ENCODE measurements at places on chromosomes 5 and 9.

DNA sequence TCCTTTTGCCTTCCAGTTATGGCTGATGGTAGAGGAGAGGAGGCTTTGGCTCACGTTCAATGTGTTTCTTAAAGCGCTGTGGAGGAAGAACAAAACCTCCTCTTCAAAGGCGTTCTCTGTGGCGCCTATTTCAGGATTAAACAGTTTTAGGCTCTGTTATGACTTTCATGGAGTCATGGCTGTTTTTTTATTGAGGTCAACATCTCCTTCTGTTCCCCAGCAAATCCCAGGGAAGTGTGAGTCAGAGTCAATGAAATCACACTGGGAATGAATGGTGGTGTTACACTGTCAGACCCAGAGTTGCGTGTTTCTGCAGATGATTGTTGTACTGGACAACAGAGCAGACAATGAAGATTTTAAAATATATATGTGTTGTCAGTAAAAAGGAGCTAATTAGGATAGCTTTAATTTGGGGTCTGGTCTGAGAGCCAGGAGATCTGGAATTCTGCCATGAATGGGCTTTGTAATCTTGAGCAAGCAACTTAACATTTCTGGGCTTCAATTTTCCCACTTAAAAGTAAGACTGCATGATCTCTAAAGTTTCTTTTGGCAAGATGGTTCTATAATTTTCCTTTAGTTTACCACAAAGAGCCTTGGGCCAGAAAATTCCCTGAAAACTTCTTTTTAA, 240.7 kb downstream of the CSNK1G3 start:
- DNase-seq, result no peak

- no peak for DNase-seq
Measured at GRCh38 chr5:170393235-170393634, 4.1 kb upstream of the KCNMB1 start.

DNA sequence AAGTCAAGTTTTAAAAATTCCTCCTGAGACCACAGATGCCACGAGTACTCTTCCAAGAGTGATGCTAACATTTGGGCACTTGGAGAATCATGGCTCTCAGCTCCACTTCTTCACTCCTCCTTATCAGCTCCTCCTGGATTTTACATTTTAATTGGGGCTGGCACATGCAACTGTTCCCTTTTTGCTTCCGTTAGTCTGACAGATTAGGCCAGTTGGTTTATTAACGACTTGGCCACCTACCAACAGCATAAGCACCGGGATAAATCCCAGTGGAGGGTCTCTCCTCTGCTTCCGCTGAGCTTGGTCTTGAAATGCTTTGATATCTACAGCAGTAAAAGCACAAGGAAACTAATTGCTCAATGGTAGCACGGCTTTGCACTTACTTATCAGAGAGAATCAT, 134.6 kb upstream of the RASEF start:
- DNase-seq, result no peak

GRCh38 chr5:139897342-139897741, 101.7 kb downstream of the PSD2 start:
- DNase-seq, result no peak

GRCh38 chr9:137114613-137115393, at the start of gene DPP7:
DPP7 (minus strand) TSS chr9:137114733; CDS start chr9:137114713, 20 bp downstream.
- peak; percentile 93 for DNase-seq

- DNase-seq, result no peak
Measured at GRCh38 chr5:43182421-43182820, 9.6 kb upstream of the NIM1K start.

GRCh38 chr5:154576429-154576806, 98.4 kb upstream of the HAND1 start:
- no peak for DNase-seq

DNA sequence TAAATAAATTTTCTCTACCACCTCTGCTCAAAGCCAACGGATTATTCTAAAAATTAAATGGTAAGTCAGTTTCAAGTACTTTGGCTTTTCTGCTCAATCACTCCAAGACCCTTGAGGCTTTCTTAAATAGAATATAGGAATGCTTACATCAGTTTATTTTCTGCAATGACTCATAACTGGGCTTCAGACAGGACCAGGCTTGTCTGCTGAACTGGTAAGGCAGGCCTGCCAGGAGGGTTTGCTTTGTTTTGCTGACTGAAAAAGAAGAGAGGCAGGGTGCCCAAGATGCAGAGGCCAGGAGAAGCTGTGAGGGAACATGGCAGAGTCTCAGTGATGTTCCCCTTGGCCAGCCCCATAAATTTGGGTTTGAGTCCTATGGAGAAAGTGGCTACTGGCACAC, 60.3 kb upstream of the EPB41L4A start:
- DNase-seq, result no peak

- DNase-seq, result no peak
Measured at GRCh38 chr9:95752129-95752731, 123.3 kb upstream of the ERCC6L2 start.

DNA sequence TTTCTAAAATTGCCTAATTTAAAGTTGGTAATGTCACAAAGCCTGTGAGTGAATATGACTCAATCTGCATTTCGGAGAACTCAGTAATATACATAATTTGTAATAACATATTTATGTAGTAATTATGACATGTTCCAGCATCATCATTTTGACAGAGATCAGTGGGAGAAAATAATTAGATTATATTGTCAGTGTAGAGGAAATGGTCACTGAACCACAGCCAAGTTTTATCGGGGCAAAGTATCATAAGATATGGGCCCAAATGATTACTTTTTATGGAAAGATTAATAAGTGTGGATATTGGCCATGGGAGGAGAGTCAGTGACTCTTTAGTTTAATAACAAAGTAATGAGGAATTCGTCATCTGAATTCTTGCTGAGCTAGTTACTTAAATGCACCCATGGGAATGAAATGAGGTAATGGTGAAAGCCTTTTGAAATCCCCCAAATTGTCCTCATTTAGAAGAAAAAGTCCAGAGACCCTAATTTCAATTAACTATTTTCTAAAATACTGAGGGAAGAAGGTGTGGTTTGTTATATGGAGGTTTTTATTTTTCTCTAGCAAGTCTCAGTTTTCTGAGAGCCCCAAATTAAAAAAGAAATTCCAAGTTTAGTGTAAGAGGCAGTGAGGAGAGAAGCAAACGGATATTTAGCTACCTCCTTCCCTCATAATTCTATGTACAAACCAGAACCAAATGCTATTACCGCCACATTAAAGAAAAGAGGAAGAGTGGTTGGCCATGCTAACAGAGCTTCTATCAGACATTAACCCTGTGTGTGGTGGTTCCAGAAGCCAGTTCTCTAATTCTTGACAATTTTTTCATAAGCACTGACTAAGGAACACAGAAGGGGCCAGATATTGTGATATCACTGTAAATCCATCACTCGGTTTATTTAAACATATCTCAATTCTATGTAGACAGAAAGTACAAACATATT, 37.7 kb upstream of the MRPS30 start:
- DNase-seq, result no peak
